ENCODE measurements at places on chromosomes 4 and X.

DNA sequence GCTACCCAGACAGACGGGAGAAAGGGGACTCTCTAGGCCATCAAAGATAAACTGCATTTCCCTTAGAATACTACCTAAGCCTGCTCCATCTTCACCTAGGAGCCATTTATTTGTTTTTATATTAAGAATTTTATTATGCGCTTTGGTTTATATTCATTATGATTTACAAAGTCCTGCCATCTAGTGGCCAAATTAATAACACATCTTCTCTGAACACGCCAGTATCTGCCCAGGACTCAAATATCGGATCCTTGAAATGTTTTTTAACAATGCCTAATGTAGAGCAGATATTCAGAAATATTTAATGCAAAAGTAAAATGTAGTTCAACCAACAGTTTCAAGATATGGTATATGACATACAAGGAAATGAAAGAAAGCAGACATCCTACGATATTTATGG lies 20.8 kb upstream of the PRPS2 start:
- no peak for DNase-seq

- DNase-seq: peak; percentile 27
Measured at GRCh38 chr4:35963974-35964515, 280.3 kb downstream of the ARAP2 start.

DNA sequence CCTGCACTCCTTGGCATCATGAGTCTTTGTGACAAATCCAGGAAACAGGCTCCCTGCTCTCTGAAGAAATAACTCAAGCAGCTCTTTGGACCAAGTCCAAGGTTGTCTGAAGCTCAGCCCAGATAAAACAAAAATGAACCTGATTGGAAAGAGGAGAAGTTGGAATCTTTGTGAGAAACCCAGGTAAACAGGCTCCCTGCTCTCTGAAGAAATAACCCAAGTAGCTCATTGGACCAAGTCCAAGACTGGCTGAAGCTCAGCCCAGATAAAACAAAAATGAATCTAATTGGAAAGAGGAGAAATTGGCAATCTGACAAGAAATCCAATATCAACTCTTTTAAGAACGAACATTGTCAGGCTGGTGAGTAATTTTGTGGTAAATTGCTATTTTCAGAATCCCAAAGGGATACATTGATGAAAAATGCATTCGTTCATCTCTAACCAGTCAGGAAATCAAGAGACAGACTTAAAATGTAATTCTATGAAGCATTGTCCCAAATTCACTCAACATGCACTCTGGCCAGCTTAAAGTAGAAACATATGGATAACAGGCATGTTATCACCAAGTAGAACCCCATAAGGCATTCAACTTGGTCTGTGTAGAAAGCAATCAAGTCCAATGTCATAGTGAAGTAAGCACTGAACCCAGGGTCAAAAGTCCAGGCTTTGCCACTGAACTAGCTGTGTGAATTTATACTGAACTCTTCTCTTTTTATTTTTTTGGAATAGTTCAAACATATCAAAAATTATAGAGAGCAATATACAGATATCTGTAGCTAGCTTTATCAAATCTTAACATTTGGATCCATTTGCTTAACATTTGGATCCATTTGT lies 16.8 kb upstream of the NFXL1 start:
- peak; percentile 93 for DNase-seq

- peak; percentile 31 for DNase-seq
Measured at GRCh38 chr4:32172086-32172485, 1451.9 kb downstream of the PCDH7 start.

- peak; percentile 20 for DNase-seq
Measured at GRCh38 chr4:2395038-2395437, 23.4 kb downstream of the ZFYVE28 start.

DNA sequence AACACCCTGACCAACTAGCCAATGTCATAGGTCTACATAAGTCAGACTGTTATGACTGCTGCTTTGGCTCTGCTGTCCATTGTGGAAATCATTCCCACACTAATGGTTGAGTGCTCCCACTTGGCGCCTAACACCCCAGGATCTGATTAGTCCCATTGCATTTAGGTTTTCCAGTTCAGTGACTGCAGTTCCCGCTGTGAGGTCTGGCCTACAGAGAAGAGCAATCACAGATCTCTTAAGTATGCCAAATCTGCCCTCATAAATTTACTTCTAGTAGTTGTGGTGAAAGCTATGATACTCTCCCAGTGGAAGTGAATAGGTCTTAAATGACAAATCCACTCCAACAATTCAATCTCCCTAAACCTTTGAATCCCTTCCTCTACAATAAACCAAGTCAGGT lies 77.3 kb upstream of the IL2 start:
- no peak for DNase-seq

DNA sequence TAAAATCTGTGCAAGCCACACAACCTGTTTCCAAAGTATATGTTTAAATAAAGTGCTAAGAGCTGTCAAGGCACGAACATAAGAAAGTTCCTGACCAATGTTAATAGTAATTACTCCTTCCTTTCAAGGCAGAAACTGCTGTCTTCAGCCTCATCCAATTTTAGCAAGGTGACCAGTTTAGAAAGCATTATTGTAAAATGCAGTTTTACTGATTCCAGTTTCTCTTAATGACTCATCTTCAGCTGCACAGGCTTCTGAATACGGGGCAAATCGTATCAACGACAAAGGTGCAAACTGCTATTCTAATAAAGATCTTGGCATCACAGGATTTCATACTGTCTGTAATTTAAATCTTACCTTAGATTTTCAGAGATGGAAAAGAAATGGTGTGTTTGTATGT lies 87.5 kb downstream of the PPP3CA start:
- DNase-seq: peak; percentile 15

DNA sequence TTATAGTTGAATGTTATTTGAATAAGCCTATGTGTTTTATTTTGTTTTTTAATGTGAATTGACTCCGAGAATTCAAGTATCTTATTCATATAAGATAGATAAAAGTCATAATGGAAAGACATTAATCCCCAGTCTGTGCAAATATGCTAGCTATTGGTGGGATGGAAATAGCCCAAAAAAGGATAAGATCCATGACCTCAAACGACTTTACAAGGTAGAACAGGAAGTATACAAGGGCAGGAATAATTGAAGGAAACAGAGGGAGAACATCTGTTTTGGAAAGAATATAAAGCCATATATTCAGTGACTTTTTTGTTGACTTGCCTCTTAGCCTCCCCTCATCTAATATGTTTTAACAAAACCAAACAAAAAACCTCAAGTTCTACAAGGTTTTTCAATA lies 9.0 kb downstream of the ABCE1 start:
- DNase-seq: no peak

DNA sequence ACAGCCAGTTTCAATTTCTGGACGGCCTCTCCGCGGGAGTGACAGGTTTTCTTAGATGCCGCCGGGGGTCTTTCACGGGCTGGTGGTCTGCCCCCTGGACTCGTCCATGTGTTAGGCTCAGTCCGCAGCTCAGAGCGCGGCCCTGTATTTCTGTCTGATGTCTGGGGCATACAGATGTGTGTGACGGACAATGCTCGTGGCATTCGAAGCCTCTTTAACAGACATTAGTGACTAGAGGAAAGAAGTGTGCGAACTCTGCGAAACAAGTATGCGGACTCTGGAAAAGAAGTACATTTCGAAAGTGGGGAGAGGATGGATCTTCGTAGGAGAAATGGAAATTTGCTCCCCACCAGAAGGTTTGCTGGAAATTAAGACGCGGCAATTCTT lies 793 bp upstream of the DCUN1D4 start:
- DNase-seq: no peak

- no peak for DNase-seq
Measured at GRCh38 chr4:70994387-70995099, 1.1 kb downstream of the DCK start.

GRCh38 chrX:100911731-100912130 lies 17.0 kb downstream of the XKRX start:
- no peak for DNase-seq

- DNase-seq: no peak
Measured at GRCh38 chrX:101360390-101360789, 11.8 kb upstream of the TIMM8A start.

DNA sequence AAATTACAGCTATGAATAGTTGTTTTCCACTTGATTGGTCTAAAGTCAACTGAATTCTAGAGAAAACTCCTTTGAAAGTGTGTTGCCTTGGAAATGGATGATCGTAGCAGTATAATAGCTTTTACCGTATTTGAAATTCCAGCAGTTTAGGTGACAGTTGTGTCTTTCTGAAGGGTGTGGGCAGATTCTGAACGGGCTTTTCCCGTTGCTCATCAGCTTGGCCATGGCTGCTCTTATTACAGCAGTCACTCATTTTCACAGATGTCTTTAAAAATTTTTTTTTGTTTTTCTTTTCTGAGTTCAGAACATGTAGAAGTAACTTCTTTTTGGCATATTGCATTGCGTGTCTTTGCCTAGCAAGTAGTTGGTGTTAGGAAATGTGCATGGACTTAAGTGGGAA lies 69.6 kb upstream of the SLC4A4 start:
- DNase-seq: no peak

DNA sequence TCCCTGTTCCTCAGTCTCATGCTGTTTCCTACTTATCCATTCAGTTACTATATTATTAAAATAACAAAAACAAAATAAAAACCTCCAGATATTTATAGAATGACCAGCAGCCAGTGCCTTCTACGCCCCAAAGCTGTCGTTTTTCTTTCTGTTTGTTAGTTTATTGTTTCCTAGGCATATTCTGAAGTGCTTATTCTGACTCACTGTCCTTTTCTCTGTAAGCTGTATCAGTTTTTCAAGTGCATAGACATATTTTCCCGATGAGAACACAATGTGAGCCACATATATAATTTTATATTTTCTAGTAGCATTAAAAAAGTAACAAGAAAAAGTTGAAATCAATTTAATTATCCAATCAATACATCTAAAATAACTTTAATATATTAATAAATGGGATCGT lies 2158.6 kb upstream of the TENM3 start:
- peak; percentile 22 for DNase-seq

- no peak for DNase-seq
Measured at GRCh38 chr4:20992002-20992401, 291.7 kb downstream of the PACRGL start.

DNA sequence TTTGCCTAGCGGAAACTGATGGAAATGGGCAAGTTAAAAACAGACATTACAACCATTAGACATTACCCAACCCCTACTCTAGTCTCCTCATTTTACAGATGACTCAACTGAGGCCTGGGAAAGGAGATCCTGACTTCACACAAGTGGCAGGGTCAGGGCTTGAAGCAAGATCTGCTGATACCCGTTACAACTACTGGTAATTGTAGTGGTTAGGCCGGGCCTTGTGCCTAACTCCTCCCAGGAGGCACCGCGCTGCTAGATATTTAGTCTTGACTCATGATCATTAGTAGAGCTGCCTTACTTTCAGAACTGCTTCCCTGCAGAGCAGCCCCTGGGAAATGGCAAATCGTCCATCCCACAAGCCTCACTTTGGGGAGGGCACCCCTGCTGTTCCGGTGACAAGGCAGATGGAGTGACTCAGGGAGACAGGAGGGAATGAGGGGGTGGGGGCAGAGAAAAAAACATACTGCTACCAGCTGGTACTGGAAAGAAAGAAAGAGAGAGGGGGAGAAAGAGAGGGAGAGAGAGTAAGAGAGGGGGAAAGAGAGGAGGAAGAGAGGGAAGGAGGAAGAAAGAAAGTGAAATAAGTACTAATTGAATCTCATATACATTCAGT lies 12.2 kb downstream of the ARHGEF6 start:
- peak; percentile 94 for DNase-seq

GRCh38 chr4:186651181-186651603 lies 72.5 kb downstream of the FAT1 start:
- no peak for DNase-seq

GRCh38 chr4:121324331-121324730 lies 56.5 kb downstream of the QRFPR start:
- no peak for DNase-seq

DNA sequence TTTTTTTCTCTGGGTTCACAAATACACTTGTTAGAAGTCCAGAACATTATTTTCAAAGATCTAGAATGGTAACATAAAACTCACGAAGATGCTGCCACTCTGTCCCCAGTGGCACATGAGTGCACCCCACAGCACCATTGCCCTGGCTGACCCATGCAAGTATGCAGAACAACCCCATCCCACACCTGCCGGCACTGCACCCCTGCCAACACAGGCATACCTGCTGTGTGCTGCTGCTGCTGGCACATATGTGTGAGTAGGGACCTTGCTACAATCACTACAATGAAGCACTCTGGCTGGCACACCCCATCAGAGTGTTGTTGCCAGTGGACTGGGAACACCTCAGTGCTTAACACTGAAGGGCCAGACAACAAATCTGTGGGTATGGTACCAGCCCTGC lies 66.9 kb downstream of the CISD2 start:
- DNase-seq: no peak

DNA sequence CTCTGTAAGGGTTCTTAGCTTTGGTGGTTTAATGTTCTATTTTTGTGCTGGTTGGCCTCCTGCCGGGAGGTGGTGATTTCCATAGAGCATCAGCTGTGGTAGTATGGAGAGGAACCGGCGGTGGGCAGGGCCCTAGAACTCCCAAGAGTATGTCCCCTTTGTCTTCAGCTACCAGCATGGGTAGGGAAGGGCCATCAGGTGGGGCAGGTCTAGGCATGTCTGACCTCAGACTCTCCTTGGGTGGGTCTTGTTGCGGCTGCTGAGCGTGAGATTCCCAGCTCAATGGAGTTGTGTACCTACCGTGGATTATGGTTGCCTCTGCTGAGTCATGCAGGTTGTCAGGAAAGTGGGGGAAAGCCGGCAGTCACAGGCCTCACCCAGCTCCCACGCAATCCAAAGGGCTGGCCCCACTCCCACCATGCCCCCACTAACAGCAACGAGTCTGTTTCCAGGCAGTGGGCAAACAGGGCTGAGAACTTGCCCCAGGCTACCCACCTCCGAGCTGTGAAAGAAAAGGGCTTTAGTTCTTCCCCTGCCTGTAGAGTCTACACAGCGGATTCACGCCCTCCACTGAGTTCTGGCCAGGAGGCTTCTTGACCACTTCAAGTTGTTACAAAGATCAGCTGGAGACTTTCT lies 235.9 kb downstream of the RPA4 start:
- no peak for DNase-seq

DNA sequence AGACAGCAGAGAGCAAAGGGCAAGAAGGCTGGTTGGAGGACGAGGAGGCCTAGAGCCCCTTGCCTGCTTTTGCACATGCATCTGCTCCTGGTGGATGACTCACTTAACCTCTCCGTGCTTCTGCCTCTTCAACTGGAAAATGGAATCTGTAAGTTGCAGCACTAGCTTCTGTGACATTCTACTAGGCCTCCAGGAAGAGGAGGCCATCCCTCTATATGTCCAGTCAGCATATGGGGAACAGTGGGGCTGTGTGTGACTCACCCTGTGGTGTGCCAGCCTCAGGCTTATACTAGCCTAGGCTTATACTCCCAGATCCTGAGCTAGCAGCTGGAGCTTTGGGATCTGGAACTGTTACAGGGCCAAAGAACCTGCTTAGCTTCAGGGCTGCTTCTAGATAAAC lies 36.0 kb downstream of the RTL9 start:
- peak; percentile 82 for DNase-seq
